ENCODE measurements at places on chromosomes 6 and 20.

GRCh38 chr6:15573384-15573783, 89.4 kb downstream of the DTNBP1 start:
- DNase-seq: no peak

DNA sequence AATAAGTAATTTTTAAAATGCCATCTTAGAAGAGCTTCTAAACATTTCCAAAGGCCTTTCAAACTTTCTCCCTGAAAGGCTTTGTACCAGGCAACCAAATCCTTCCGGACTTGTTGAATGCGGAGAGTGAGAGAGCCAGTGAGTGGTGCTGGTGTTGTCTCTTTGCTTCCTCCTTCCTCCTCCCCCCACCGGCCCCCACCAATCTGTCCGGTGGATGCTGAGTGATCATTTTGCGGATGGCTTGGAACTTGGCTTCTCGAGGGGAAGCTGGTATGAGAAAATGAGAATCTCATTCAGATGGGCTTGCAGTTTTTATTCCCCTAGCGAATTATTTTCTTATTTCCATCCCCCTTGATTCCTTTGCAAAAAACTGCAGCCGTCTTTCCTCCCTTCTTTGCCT, 97.3 kb downstream of the ANKRD60 start:
- DNase-seq: peak; percentile 60

DNA sequence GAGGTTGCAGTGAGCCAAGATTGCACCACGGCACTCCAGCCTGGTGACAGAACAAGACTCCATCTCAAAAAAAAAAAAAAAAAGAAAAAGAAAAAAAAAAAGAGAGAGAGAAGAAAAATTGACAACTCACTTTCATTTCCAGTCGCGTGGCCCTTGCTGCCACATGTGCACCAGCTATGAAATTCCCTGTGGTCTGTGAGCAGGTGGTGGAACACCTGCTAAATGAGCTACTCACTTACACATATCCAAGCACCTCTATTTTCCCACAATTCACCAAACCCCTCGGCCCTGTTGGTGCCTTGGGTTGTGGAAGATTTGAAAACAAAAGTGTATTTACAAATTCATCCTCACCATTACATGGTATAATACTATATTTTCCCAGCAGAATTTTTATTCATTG, 105.2 kb upstream of the ASF1A start:
- DNase-seq: no peak

GRCh38 chr6:97215157-97215769, 67.8 kb downstream of the MMS22L start:
- peak; percentile 79 for DNase-seq

DNA sequence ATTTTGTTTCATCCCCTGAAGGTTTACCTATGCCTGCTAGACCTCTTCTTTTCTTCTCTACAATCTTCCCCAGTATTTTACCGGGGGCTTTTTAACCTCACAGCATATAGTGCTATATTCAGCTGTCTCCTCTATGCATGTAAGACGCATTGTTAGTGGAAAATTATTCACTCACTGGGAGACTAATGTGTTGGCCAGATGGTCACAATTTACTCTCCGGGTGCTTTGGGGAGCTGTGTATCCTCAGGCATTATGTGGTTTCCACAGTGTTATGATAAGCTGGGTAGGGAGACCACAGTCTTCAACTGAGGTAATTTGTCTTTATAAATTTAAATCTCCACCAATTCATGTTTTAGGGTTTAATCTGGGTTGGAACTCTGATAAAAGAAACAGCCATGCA, 553.8 kb upstream of the PTCHD4 start:
- no peak for DNase-seq

DNA sequence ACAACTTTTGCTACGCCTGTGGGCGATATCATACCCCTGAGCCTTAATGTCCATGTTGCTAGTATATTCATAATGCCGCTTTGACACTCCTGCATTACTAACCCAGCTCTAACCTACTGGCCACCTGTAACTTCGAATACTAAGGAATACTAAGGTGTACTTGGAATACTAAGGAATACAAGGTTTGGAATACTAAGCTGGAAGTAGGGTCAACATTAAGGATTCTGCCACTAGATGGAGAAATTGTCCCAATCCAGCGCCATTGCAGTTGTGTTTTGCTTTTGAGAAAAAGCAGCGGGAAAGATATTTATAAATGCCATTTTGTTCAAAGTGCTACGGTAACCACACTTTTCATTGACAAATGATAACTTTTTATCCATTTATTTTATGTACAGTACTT, 10.7 kb downstream of the TBXT start:
- DNase-seq: peak; percentile 7

GRCh38 chr6:12110523-12111362, 98.6 kb downstream of the HIVEP1 start:
- DNase-seq: no peak

DNA sequence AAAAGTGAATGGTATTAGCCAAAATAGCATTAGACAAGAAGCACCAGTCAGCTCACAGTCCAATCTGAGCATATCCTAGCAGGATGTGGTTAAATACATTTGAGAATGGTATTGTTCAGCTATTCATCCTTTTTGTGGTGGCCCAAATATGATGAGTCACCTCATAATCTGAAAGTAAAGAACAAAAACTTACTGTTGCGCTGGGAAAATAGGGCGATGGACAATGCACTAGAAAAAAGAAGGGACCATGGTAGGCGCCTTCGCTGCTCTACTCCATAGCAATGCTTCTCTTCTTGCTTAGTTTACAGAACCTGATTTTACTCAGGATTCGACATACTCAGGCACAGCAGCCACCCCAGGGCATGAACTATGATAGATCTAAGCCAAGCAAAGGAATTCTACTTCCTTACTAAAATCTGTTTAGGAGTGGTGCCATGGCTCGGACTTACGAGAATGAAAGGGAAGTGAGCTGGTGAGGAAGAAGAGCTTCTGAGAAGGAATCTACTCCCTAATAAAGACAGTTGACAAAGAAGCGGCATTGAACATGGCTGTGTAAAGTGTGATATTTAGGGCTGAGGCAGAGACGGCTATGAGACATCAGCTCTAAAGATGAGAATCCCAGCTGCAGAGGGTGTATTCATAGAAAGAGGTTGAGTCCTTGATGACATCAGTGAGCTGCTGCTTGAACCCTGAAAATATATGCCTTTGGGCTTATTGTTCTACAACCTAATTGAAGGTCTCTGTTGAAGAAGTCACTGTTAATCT, 16.6 kb upstream of the FBXO9 start:
- peak; percentile 87 for DNase-seq

GRCh38 chr20:47727170-47727880, 58.0 kb downstream of the SULF2 start:
- DNase-seq: no peak

DNA sequence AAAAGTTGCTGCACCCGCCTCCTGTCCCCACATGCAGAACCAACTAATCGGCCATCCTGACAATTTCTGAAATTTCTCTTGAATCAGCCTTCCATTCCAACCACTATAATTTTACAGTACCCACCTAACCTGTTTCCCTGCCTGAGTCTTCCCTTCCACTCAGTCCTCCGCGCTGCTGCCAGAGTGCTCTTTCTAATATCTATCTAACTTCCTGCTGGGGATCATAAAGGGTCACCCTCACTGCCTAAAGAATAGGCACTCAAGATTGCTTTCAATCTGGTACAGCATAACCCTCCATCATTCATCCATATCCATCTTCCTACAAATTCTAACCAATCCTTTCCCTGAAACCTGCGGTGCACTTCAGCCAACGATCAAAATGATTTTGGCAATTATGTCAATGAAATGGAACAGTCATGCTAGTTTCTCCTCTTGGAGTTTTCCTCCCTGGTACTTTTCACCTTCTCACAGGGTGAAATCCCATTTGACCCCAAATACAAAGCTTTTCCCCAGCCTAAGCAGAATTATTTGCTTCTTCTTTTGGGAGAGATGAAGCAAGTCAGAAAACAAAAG, 117.5 kb upstream of the BEND6 start:
- DNase-seq: no peak

- DNase-seq: no peak
Measured at GRCh38 chr6:20808924-20809323, 274.7 kb downstream of the CDKAL1 start.

DNA sequence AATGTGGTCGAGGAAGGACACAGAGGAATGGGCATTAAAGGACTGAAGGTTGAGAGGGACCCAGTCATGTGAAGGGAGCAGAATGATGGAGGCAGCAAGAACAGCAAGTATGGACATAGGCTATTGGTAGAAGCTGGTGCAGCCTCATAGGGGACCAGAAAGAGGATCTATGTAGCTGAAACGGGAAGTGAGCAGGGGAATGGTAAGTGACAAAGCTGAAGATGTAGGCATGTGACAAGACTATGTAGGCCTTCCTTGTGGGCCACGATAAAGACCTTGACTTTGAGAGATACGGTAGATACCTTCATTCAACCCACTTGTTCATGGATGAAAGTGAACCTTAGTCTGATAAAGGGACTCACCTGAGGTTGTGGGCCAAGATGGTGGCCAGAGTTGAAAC, 3.5 kb downstream of the CTNNBL1 start:
- no peak for DNase-seq

DNA sequence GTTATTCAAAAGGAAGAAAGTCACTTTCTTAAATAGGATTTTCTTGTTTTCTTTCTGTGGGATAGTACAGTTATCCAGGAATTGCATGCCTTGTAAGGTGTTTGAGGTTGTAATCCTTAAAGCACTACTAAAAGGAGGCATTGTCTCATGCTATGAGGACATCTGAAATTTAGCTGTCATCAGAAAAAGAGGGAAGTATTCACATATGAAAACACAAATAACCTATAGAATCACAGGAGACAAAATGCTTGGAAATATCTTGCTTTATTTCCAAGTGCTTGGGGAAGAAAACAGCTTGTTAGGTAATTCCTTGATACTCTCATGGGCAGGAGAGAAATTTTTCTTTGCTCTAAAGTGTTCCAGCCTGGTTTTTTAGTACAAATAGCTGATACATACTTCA, 40.1 kb downstream of the HECA start:
- no peak for DNase-seq

DNA sequence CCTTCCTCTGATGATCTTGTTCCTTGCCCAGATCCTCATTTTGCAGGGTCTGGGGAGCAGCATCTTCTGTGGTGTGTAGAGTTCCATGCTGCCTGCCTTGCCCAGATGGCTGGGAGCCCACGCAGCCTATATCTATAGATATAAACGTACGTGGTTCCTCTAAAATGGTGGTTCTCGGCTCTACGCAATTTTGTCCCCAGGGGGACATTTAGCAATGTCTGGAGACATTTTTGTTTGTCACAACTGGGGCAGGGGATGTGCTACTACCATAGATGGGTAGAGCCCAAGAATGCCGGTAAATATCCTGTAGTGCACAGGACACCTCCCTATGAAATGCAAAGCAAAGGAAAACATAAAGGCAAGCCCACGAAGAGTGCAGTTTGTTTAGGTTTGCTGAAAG, 98.4 kb upstream of the SPACA1 start:
- no peak for DNase-seq

GRCh38 chr20:46021361-46022359, 7.4 kb upstream of the SLC12A5 start:
- no peak for DNase-seq

DNA sequence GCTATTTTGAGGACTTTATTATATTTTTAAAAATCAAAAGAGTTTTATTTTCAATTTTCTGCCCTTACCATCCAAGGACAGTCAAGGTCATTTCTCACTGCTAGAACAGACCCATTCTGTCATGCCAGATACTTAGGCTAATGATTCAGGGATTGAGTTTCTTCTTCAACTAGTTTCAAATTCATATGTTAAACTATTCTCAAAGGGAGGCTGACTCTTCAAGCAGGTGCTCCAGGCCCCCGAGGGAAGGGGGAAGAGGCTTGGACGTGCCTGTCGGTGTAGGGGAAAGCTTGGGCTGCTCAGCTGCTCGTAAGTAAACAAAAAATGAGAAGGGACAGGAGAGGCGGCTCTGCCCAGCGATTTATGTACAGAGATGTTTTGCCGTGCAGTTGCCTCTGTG, 69.4 kb upstream of the MYLIP start:
- no peak for DNase-seq

GRCh38 chr6:2961506-2961905, 9.9 kb downstream of the SERPINB6 start:
- no peak for DNase-seq

DNA sequence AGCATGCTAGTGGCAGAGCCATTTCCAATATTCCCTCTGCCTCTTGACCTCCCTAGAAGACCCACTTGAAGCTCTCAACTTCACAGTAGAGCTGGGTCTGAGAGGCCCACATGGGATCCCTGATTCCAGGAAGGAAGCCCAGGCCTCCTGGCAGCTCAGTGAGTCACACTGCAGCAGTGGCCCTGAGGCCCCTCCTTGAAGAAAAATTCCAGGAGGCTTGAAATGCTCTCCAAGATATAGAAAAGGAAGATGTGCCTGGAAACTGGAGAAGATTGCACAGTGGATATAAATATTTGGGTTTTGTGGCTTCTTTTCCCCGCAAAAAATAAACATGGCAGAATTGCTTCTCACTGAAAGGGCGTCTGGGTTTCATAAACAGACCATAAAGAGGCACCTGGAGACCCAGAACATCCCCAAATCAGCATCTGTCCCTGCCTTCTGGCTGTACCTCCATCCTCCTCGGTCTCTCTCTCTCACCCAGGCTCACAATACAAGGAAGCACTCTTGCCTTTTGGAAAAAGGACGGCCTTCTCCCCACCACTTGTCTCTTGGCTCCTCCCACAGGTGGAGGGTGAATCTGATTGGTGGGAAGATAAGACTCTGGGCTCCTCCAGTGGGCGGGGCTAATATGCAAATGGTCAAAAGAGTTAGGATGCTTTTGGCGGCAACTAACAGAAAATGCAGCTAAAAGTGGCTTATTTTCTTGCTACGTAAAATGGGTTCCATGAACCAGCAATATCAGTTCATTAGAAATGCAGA, 200.0 kb upstream of the SULF2 start:
- DNase-seq: no peak

- no peak for DNase-seq
Measured at GRCh38 chr6:143676437-143677045, 1.2 kb upstream of the PHACTR2 start.

GRCh38 chr6:64062960-64063683, 427.5 kb downstream of the PHF3 start:
- DNase-seq: no peak

DNA sequence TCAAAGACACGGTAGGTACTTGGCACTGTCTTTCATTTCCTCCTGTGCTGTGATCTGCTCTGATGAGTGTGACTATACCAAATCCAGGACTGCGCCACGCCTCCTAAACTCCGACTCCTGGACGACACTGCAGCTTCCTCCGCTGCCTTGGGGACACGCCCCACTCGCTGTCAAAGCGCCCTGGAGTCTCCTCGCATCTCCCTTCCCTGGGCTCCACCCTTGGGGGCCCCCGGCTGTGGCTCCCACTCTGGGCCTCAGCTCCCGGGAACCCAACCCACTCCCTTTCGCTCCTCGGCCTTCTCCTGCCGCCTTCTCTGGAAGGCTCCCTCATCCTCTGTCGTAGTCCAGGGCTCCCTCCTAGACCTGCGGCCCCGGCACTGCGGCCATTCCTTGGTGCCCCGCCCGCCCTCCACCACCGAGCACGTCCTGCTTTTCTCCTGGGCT, 61.2 kb downstream of the RSPH3 start:
- peak; percentile 7 for DNase-seq

DNA sequence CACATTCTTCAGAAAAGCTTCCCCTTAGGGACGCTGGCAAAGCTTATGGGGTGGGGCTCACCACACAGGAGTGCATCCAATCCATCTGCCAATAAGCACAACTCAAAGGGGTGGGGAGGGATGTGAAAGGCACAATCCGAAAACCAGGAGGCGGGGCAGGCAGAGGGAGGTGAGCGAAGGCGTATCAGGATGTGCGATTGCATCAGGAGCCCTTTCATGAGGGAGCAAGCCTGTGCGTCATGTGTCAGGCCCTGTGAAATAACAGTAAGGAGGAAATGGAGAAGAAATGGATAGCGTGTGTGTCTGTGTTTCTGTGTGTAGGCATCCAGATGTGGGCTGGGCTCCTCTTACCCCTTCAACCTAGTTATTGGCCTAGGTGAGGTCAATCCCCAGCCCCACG, 382.4 kb upstream of the CDH4 start:
- no peak for DNase-seq

Measured in brain microvascular endothelial cell (primary cell).